B cell (primary cell): ENCODE measurements at places on chromosomes 3 and 15. TPM values are rescaled to one million over a fixed set of nuclear protein-coding genes. Genes with fewer than 3 reads are reported as not detected.

DNA sequence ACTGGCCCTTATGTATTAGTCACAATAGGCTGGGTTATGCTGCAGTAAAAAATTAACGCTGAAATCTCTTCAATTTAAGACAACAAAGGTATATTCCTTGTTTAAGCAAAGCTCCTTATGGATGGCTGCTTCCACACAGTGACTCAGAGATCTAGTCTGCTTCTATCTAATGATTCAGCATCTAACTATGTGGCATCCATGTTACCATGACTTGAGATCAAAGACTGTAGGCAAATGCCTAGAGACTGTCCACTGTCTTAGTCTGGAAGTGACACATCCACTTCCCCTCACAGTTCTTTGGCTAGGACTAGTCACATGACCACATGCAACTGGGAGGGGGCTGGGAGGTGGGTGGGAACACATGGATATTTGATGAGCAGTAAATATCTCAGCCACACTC is 61.3 kb upstream of the PSMD6 start:
- no peaks in the 10 kb centered on the region for H3K36me3 ChIP-seq
- DNase-seq, result no peak
- H3K27ac ChIP-seq, result no peak overlapping the region
- no peaks in the 10 kb centered on the region for H3K27me3 ChIP-seq
- no peak overlapping the region for H3K4me3 ChIP-seq

- no peak overlapping the region for H3K27ac ChIP-seq
- H3K27me3 ChIP-seq, result no peaks in the 10 kb centered on the region
- DNase-seq, result no peak
- H3K36me3 ChIP-seq, result peaks cover 6% of the 10 kb centered on the region
- no peak overlapping the region for H3K4me3 ChIP-seq
Observed at GRCh38 chr3:143010024-143010423, 8.7 kb downstream of the U2SURP start.

Gene CAND2
- polyA plus RNA-seq, result 0.34 and 1.4 TPM in 2 replicates

Gene SLCO3A1
- polyA plus RNA-seq, result 1.4 and 2.3 TPM in 2 replicates
